ENCODE measurements at places on chromosomes 6 and 20.

DNA sequence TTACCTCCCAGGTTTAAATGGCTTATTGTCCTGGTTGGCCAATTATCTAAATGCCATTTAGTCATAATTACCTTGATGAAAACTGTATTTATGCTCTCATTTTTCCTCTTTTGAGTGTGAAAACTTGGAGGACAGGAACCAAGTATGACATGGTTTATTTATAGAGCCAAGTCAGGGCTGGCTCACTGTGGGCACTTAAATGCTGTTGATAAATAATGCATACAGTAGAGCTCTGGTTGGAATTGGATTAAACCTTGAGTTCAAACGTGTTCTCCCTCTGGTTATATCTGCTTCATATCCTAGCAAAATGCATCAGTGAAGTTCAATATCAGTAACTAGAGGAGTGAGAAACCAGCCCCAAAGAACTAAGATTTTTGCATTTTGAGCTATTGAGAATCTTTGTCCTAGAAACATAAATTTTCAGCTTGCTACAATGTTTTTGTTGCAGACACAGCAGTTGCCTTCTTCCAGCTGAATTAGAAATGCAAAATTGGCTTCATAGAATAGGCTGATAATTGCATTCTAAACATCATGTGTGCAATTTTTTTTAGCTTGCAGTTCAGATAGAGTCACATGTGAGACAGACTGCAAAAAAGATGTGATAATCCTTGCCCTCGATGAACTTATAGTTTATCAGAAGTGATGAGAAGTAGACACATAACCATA, 255.8 kb downstream of the BTBD3 start:
- no peak for DNase-seq

GRCh38 chr6:31681135-31681671, 336 bp upstream of the LY6G5C start:
- DNase-seq, result no peak

DNA sequence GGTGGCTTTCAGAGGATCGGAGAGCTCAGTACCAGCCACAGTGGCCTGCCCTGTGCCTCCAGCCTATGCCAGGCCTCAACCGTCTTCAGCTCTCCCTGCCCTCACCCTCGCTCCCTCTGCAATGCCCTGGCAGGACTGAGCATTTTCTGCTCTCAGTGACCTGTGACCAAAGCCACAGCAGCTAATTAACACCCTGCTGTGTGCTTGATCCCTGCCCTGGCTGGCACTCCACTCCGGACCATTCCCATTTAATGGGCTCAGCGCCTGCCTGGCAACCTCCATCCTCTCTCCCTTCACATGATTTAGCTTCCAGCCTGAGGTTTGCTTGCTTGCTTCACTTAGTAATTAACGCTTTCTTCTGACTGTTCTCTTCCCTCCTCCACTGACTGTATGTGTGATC, 287.5 kb downstream of the LRFN2 start:
- no peak for DNase-seq

GRCh38 chr20:43804781-43805180, 78.0 kb upstream of the GTSF1L start:
- DNase-seq, result no peak

DNA sequence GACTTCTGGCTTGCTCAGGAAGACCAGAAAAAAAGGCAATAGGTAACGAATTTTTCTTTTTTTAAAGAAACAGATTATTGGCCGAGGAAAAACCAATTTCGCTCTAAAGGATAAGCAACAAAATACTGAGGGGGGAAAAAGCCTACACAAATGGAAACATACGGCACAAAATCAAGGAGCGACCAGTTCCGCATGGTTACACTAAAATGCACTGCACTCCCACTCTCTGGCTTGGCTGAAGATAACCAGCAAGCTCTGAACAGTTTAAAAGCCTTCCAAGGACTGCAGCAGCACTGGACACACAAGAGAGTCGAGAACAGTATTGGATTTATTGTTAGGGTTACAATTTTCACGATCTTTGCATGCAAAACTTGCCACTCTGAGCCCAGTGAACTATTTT, 881 bp upstream of the MAP7 start:
- DNase-seq, result no peak

DNA sequence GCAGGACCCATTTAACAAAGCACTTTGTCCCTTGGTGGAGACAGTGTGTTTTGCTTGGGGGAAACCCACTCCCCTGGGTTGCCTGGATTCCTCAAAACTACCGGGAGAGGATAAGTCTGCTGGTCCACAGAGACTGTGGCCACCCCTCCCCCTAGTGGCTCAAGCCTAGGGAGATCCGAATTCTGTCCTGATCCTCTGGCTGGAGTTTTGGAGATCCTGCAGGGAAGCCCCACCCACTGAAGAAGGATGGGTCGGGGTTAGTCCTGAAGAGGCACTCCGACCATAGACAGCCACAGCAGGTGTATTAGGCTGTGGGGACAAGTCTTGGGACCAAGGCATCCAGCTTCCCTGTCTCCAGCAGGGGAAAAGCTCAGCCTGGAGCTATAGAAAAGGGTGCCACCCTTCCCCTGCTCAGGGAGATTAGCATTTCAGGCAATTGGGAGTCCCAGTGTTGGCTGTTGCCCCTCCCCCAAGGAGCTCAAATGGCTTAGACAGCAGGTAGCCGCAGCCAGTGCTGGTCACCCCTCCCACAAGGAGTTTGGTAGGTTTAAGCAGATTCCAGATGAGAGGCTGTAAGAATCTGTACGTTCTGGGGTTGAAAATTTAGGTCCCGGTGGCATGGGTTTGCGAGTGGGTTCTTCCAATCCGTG, 750.0 kb downstream of the TBC1D32 start:
- no peak for DNase-seq

DNA sequence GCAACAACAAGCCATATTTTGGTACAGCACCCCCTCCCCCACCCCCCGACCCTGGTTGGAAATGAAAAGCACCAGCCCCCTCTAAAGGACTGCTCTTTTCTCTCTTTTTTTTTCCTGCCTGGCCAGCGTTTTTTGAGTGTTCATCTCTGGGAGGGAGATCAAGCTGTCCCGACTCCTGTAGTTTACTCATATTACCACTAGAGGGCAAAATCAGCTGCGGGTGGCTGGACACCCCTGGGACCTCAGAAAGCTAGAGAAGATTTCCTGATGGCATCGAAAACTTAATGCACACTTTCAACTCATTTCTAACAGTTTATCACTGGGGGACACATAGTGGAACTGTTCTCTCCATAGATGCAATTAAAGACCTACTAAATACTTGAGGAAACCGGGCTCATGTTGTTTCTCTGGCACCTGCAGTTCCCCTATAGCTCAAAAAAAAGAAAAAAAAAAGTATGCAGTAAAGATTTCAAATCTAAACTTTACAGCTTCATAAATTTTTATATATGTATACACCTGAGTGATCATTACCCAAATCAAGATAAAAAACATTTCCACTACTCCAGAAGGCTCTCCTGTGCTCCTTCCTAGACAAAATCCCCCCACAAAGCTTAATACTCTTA, 24.4 kb downstream of the CNBD2 start:
- peak; percentile 3 for DNase-seq

DNA sequence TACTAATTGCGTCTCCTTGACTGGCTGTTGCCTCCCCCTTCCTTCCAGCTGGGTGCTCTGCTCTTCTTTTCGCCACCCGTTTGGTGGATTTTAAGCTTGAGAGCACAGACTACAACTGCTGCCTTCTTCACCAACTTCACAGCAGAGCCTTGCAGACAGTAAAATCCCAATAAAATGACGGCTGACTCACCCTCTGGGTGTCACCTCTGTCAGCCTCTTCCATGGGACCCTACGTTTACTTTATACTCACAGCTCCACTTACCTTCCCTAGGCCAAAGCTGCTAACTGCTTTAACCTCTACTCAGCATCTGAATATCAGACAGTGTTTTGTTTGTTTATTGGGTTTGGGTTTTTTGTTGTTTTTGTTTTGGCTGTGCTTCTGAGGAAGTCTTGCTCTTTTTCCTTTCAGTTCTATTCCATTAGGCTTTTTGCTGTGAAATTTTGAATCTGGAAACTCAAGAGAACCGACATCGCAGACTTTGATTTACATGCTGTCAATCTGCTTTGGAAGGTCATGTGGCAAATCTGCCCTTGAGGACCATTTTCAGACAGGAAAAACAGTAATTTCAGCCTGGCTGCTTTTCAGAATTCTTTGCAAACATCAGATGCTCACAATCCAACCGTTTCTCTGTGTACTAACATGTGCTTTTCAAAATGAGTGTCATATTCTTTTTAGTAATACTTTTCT, 2.4 kb downstream of the AGPAT4 start:
- DNase-seq, result no peak

DNA sequence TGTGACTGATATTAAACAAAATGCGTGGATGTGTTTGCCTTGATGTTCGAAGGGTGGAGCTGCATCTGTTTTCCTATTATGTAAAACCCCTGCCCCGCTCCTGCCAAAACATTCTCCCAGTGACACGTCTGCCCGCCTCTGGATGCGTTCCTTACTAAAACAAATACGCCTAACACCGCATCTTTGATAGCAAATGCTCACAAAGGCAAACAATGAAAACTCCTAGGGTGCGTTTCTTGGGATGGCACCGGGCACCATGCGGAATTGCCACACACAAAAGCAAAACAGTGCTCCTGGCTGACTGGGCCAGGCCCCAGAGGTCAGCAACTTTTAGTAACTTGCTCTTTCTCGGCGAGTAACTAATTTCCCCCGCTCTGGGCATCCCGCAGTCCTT, 9.0 kb upstream of the FOXC1 start:
- no peak for DNase-seq

DNA sequence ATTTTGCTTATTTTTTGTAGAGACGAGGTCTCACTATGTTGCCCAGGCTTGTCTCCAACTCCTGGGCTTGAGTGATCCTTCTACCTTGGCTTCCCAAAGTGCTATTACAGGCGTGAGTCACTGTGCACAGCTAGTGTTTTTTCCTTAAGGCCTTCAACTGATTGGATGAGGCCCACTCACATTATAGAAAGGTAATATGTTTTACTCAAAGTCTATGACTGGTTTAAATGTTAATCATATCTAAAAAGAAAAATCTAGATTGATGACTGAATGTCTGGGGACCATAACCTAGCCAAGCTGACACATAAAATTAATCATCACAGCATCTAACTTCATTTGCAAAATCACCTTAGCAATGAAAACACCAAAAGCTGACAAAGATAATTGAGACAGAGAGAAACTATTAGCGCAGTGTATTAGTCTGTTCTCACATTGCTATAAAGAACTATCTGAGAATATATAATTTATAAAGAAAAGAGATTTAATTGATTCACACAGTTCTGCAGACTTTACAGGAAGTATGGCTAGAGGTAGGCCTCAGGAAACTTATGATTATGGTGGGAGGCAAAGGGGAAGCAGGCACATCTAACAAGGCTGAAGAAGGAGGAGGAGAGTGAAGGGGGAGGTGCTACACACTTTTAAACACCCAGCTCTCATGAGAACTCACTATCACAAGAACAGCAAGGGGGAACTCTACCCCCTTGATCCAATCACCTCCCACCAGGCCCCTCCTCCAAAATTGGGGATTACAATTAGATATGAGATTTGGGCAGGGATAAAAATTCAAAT, 66.8 kb upstream of the ARHGAP18 start:
- DNase-seq, result no peak

Measured in stimulated activated CD8-positive, alpha-beta memory T cell treated with anti-CD3 and anti-CD28 coated beads, Interleukin-7, amount 100 ng/mL, for 1 hour (primary cell).